ENCODE measurements at places on chromosomes 11 and 22. TPM values are rescaled to one million over a fixed set of nuclear protein-coding genes. Genes with fewer than 3 reads are reported as not detected.

The GUCY1A2 gene
- total RNA-seq, result not detected

The GRM5 gene
- not detected for total RNA-seq

The RAG1 gene
- total RNA-seq, result 0.63 TPM

The DGCR6L gene
- 37.6 TPM for total RNA-seq

The SCGB1D2 gene
- total RNA-seq, result not detected

The DDTL gene
- not detected for total RNA-seq

- DNase-seq, result no peak
These were observed 117.5 kb upstream of the TOP3B start for GRCh38 chr22:22099833-22100812.

DNA sequence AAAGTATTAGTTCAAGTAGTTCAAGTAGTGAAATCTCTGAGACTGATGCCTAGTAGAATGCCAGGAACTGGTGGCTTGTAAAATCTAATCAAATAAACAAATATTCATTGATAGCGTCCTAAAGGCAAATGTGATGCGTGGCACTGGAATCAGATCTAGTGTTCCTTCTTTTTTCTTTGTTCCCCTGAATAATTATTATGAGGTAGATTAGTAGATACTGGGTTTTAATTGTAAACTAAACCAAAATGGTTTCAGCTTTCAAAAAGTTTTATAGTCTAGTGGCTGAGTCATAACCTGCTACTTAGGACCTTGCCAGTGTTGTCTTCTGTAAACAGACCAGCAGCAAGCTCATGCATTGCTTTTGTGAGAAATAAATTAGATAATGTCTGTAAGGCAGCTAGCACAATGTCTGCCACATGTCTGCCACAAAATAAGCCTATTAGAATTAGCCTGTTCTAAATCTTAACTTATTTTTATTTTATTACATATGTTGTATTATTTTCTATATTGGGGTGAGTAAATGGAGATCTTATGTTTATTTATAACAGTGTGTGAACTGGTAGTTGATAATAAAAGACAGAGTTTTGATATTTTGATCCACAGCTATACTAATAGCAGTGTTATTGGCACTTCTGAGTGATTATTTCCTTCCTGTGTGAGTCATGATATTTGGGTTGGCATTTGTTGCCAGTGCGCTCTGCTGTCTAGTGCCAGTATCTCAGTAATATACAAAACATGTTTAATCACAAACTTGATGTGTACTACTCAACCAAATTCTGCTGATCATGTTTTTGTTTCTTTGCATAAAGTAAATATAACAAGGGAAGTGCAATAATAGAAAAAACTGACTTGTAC, 135.7 kb downstream of the TMEM135 start:
- peak; percentile 83 for DNase-seq

DNA sequence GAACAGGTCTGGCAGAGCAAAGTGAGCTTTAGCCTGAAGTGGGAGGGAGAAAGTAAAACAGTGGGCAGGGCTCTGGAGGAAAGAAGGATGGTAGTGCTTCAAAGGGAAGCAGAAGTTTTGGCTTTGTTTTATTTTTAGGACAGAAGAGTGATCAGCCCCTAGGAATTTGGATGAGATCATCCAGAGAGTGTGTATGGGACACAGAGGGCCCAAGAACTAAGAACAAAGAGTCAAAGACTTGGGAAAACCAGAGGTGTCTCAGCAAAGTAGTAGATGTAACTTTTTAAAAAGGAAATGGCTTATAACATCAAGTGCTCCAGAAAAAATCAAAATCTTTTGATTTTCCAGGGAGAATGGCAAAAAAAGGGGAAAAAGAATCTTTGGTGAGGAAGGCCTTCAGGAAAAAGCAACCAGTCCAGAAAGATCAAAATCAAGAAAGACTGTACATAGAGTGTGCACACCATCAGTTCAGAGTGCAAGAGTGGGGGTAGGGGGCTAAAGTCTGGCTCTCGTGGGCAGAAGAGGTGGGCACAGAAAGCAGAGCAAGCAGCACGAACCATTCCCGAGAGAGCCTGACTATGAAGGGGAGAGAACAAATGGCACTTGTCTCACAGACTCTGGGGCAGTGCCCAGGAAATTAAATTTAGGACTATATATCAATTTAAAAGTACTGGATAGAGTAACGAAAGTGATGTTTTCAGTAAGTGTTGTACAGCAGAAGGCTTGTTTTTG, 30.0 kb downstream of the MAPK1 start:
- peak; percentile 42 for DNase-seq

- peak; percentile 32 for DNase-seq
These were observed 29.0 kb upstream of the API5 start for GRCh38 chr11:43282607-43283440.

- DNase-seq, result no peak
These were observed 159 bp downstream of the FZD4 start for GRCh38 chr11:86955111-86955360.

DNA sequence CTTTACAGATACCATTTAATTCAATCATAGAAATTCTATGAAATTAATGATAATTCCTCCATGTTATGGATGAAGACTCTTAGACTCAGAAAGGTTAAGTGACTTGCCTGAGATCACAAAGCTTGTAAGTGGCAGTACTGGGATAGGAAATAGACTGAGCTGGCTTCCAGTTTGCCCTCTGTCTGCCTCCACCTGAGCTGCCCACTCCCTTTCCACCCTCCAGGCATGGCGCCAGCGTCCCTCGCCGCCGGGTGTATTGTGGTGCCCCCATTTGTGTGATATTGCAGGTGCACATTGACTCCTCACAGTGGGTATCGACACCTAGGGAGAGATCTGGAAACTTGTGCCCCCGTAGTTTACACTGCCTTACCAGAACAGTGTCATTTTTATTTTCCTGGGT, 9.4 kb upstream of the RPS3 start:
- DNase-seq, result no peak

DNA sequence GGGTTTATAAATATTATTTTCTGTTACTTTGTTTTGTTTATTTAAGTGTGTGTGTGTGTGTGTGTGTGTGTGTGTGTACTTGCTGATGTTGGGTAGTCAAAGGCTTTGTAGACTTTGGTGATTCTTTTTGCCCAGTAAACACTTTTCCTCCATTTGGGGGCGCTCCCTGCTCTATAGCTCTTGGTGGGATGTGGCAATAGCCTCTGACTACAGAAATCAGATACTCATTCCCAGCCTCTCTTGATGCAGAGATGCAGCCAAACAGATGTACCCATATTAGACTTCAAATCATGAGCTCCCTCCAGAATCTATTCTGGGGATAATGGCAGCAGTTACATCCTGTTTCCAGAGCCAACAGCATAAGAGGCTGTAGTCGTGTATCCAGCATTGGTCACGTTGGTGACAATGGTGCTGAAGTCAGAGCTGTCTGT, 33.4 kb upstream of the APOL5 start:
- no peak for DNase-seq

- no peak for DNase-seq
These were observed 24.6 kb downstream of the MMP27 start for GRCh38 chr11:102680945-102681344.

GRCh38 chr11:65864706-65865471, 4.7 kb downstream of the MUS81 start:
- DNase-seq, result no peak

- no peak for DNase-seq
These were observed 11.0 kb upstream of the MED17 start for GRCh38 chr11:93773045-93773477.

DNA sequence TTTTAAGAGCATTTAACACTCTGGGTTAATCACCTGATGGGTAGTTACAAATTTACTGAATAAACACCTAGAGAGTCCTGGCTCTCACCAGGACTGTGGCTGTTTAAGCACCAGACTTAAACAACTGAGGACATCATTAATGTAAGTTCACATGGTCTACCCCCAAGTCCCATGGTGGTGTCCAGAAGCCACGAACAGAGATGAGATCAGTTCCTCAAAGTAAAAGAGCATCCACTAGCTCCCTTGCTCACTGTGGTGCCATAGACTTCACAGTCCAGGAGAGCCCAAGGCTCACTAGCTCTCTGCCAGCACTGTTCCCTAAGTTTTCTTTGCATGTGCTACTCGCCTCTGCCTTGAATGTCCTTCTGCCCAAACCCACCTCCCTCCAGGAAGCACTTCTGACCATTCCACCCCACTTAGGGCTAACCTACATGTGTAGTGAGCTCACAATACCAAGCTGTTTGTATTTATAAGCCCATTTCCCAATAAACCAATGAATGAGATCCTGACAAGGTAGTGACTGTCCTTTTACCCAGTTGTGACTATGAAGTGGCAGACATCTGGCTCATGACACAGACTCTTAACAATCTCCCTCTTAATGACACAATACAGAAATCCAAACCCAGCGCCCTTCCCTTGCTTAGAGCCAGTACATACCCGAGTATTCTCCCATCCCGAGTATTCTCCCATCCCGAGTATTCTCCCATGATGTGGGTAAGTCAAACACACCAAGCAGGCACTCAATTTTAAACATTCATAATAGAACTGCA, 15.7 kb downstream of the NAP1L4 start:
- no peak for DNase-seq

DNA sequence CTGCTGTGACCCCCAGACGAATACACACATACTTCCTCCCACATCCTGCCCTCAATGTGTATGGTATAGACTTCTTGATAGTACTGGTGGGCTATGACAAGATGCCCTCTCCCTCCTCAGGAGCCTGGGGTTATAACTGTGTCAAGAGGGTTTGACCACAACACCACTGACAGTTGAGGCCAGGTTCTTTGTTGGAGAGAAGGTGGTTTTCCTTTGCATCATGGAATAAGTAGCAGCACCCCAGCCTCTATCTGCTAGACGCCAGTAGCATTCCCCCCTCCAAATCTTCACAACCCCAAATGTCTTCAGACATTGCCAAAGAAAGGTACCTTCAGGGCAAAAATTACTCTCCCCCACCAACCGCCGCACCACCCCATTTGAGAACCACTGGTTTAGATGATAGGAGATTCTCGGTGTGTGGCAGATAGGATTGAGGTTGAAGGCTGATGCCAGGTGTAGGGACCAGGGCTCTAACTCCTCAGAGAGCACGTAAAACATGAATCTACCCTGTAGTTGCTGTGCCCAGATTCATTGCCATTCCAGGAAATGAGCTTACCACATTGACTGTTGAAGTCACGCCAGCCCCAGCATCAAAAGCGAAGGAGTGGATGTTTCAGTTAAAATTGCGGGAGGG, 5.5 kb upstream of the MYO18B start:
- DNase-seq, result no peak
